ENCODE measurements at places on chromosomes 3 and 15.

DNA sequence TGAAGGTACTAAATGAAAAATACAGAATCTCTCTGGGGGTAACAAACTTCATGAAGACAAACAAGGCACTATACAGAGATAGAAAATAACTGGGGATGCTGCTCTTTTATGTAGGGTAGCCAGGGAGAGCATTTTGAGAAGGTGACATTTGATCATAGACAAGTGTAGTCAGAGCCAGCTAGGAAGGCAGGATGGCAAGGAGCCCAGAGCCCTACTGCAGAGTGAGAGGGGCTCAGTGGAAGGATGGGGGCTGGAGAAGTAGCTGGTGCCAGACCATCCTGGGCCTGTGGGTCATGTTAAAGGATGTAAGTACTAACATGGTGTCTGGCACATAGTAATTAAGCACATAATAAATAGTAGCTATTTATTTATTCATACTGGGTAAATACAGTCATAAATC is 133.6 kb downstream of the MEIS2 start:
- no peak for DNase-seq

GRCh38 chr3:191740712-191741111 is 279.7 kb downstream of the PYDC2 start:
- no peak for DNase-seq

GRCh38 chr3:142007710-142008399 is 131.4 kb downstream of the ATP1B3 start:
- DNase-seq = no peak

DNA sequence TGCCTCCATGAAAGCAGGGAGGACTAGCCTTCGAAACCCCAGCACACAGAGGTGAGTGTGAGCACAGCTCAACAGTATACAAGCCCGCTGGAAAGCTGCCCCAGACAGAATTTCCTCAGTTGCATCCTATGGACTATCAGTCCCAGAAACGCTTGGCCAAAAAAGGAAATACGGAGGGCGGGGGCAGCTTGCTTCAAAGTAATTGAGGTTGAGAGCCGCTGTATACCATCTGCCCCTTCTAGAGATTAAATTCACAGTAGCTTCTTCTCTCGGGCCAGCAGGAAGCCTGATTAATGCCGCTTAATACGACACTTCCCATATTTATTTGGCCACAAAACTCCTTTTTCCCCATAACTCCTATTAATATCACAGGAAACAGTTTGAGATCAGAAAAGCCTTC is 88.7 kb downstream of the LIPC start:
- DNase-seq = no peak

- no peak for DNase-seq
Observed at GRCh38 chr3:8485141-8485870, 16.3 kb upstream of the LMCD1 start.

- DNase-seq = no peak
Observed at GRCh38 chr15:38182900-38183299, 69.7 kb upstream of the SPRED1 start.

- DNase-seq = no peak
Observed at GRCh38 chr3:43048470-43048869, 57.4 kb downstream of the POMGNT2 start.

GRCh38 chr3:48776854-48777253 is 59.8 kb upstream of the IP6K2 start:
- DNase-seq = no peak

DNA sequence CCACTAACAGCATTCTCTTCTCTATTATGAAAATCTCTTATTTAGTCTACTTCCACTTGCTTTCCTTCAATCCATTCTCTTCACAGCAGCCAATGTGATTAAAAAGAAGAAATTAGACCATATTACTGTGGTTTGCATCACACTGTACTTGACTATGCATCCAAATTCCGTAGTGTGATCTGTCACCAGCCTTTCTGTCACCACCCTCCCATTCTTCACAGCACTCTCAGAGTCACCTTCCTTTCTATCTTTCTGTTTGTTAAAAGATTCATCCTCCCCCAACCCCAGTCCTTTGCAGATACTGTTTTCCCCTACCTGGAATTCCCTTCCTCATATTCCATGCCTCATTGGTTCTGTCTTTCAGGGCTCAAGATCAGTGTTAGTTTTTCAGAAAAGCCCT is 55.0 kb upstream of the ABHD10 start:
- DNase-seq = no peak

DNA sequence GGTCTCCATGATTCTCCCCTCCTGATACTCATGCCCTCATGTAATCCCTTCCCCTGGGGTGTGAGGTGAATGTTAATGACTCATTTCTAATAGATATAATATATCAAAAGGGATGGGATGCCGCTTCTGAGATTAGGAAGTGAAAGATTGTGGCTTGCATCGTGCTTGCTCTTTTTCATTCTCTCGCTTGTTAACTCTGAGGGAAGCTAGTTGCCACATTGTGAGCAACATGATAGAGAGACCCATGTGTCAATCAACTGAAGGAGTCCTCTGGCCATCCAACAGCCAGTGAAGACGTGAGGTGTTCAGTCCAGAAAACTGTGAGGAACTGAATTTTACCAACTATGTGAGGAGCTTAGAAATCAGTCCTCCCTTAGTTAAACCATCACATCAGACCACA is 28.9 kb upstream of the DRD3 start:
- DNase-seq = no peak

DNA sequence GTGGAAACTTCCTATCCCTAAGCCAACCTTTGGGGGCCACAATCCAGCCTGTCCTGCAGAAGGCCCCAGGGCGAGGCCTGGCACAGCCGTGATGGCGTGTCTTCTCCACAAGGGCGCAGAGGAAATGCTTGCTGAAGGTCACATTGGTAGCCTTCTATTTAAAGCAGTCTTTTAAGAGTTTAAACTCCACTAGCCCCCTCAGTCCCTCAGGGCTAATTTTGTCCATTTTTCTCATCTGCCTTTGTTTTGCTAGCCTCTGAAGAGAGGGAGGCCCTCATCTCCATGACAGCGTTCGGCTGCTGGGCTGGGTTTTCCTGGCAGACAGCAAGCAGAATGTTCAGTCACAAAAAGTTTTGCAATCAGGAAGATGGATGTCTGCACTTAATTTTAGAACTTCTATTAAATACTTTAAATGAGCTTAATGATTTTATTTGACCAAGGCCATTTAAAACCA is 40.8 kb downstream of the RARB start:
- DNase-seq = no peak

Measured in NCI-H1436 (cell line).